ENCODE measurements at places on chromosomes 12 and 14. TPM values are rescaled to one million over a fixed set of nuclear protein-coding genes. Genes with fewer than 3 reads are reported as not detected.

Gene NOPCHAP1
- 24.4 TPM for total RNA-seq

DNA sequence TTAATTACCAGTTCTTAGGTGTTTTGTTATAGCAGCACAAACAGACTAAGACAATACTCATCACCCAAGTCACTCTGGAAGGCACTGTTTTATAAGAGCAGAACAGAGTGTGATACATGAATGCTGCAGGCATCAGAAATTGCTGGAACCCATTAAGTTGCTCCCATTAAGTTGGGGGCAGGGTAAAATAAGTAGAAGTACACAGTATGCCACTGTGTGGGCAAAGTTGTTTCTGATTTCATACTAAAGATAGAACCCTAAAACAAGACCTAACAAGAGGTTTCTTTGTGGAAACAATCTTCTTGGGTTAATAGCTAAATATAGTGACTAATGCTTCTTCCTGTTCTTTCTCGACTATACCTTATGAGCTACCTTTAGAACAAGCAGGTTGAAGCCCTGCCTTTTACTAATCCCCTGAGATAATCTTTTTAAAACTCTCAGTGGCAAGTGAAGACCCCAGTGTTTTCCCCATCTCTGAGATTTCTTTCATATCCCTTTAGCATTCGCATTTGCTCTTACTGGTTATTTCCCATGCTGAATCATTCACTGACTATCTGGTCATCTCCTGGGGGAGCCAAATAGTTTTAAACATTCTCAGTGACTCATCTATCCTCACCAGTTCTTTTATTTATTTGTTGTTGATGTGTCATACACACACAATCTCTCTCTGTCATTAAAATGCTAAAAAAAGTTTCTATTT is 52.3 kb downstream of the SOCS2 start:
- DNase-seq = peak; percentile 95

- no peak for DNase-seq
Observed at GRCh38 chr12:2259369-2259768, 206.6 kb downstream of the CACNA1C start.

Gene RHNO1
- 39.5 TPM for total RNA-seq

Gene VWF
- 0.06 TPM for total RNA-seq

Gene EVL
- 23.4 TPM for total RNA-seq

- DNase-seq = no peak
Observed at GRCh38 chr12:95709152-95709551, 81.4 kb downstream of the NTN4 start.

DNA sequence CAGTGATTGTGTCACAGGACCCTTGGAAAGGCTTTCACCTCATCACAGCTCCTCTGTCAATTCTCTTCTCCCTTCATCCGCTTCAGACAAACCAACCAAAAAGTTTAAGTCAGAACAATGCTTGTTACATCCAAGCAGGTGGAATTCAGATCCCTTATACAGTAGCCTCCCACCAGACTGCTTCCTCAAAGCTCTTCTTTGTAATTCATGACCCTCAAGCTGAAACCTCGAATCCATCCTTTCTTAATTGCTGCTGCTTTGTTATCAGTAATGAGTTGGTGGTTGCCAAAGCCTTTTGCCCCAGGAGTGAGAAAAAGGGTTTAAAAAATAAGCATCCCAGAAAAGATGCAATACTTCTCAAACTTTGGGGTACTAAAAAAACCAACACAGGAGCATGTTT is 9.5 kb downstream of the BEST3 start:
- no peak for DNase-seq

DNA sequence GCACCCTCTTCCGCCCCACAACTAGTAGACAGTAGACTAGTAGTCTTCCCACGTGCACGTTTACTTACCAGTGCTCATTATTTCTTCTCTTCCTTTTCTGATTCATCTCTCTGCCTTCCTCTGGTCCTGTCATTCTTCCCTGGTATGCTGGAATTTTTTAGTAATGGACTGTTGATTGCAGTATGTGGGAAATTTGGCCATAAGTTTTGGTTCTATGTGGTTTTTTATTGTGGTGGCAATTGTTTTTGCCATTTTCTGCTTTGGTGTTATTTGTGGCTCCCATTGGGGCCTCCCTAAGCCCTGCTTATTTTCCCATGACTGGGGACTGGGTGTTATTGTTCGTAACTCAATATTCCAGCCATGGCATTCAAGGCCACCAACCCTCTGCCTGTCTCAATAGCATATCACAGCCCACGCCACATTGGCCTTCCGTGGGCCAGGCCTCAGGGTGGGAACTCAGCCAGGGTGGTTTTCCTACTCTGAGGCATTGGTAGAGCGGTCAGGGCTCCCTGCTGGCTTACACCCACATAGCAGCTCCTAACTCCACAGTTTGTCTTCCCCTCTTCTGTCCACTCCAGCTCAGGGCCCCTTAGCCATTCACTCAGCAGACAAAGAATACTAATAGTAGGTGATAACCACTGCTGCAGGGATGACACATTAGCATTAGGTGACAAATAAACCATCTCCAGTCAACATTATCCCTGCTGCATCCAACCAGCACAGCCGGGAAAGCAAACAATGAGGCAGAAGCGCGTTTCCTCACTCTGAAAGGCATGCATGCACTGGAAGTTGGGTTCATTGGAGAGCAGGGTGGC is 321.5 kb downstream of the CACNA1C start:
- DNase-seq = no peak

- peak; percentile 4 for DNase-seq
Observed at GRCh38 chr12:52667509-52667908, 12.7 kb downstream of the KRT1 start.

Gene GALNT6
- total RNA-seq = not detected

Gene CLEC1A
- not detected for total RNA-seq

DNA sequence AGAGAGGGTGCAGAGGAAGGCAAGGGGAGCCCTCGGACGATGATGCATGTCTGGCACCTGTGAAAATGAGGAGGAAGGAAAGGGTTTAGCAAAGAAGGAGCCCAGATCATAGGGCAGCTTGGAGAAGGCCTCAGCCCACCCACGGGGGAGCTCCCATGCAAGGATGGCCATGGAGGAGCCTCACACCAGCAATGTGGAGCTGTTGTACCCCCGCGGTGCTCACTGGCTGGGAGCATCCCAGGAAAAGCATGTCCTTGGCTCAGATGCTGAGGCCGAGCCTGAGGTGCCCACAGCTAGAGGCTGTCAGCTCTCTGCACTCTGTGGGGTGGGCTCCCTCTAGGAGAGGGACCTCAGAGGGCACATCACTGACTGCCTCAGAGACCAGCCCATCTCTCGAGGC is 622.6 kb downstream of the AACS start:
- no peak for DNase-seq

GRCh38 chr12:6765634-6766581 is at the start of gene PTMS:
Gene PTMS, plus strand, starts transcription at chr12:6766363. Its CDS starts 343 bp downstream, at chr12:6766706.
- DNase-seq = peak; percentile 73

DNA sequence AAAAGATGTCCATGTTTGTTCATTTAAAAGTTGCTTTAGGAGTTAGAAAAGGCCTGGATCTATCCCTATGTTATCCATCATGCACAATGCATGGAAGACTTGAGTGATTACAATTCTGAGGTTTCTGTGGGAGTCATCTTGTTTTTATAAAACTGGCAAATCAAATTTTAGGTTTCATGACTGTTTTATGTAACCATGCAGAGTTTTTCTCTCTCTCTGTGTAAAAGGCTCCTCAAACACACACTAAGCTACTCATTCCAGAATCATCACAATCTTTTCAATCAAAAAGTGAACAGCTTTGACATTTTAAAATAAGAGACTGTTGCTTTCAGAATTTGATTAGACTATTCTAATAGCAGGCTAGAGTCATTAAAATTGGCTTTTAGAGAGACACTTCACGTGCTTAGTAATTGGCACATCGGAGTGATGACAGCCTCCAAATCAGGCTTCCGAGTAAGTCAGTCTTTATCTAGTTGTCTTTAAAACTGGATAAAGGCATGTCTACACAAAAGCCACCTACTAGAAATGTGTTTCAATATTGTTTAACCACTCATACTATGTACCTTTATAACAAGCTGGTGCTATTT is 31.9 kb downstream of the PRICKLE1 start:
- DNase-seq = no peak

Gene GNG2
- total RNA-seq = not detected

DNA sequence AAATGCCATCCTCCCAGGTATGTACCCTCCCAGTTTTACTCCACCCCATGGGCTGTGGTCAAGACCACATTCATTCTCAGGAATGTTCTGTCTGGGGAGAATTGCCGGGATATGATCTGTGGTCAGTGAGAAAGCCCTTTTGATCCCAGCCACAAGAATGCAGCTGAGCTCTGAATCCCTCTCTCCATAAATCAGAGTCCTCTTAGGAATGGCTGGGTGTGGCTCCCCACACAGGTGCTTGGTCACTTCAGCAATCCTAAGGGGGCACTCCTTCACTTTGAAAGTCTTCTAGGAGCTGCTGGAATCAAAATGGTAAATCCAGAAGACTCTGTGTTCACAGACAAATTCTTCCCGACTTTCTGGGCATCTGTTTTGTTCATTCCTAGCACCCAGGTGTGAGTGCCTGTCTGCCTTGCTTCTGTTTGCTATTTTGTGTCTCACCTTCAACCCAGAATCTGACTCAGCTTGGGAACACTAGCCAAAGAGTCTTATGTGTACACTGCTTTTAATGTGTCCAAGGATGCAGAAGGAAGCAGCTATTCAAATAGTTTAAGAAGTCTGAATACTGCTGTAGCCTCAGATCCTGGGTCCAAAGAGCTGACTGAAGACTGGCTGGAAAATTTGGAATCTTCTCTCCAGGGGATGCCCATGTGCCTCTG is 144.6 kb upstream of the CDKN3 start:
- DNase-seq = no peak

- peak; percentile 63 for DNase-seq
Observed at GRCh38 chr12:112419297-112420133, 768 bp downstream of the PTPN11 start.

GRCh38 chr14:81007131-81007530 is 51.7 kb downstream of the TSHR start:
- DNase-seq = no peak

DNA sequence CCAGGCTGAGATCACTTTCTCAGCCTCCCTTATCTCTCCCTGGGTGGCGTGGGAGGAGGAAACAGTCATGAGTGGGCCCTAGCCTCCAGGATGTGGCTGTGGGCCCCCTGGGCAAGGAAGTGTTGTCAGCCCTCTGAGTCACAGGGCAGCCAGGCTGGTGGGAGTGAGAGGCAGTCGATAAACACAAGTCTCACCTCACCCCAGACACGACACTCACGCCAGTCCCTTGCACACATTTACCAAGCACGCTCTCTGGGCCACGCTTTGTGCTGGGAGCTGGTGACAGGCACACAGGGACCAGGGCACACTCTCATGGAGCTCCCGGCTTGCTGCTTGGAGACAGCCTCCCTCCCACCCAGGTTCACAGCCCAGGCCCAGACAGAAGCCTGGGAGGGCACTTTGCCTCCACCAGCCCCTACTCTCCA is 1.9 kb upstream of the KRT79 start:
- DNase-seq = no peak

GRCh38 chr14:58243790-58244555 is 670 bp upstream of the PSMA3 start:
- DNase-seq = peak; percentile 65

GRCh38 chr14:99191395-99192027 is 80.5 kb downstream of the BCL11B start:
- DNase-seq = no peak

- no peak for DNase-seq
Observed at GRCh38 chr14:50319721-50320120, 7.6 kb downstream of the DMAC2L start.

DNA sequence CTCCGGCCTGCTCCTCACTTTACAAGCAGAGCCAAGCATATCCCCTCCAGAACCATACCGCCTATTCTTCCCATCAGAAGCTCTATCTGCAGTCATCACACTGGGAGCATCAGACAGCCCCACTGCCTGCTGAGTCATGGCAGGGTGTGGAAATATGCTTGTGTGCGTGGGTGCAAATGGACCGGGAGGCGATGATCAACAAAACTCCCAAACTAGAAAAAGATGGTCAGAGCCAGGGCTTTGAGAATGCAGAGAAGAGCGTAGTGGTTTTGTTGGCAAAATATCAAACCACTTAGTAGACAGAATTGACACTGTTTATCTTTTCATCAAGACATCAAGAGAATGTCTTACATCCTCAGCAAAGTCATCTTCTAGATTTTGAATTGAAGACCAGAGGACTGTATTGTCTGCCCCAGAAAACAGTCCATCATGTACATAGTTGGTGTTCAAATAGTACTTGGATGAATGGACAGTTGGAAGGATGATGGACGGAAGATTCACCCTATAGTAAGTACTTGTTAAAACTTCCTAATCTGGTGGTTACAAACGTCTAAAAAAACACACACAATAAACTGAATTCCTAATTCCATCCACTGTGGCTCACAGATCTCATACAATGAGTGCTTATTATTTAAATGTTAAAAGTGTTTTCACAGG is 54.9 kb downstream of the VWF start:
- DNase-seq = peak; percentile 14

Measured in NCI-H460 (cell line).